ENCODE measurements at places on chromosomes 2 and 18.

DNA sequence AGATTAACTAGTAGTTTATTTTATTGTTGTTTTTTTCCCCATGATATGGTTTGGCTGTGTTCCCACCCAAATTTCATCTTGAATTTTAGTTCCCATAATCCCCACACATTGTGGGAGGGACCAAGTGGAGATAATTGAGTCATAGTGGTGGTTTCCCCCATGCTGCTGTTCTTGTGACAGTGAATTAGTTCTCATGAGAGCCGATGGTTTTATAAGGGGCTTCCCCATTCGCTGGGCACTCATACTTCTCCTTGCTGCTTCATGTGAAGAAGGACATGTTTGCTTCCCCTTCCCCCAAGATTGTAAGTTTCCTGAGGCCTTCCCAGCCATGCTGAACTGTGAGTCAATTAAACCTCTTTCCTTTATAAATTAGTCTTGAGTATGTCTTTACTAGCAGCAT is 36.5 kb downstream of the GALNT14 start:
- no peak for DNase-seq

DNA sequence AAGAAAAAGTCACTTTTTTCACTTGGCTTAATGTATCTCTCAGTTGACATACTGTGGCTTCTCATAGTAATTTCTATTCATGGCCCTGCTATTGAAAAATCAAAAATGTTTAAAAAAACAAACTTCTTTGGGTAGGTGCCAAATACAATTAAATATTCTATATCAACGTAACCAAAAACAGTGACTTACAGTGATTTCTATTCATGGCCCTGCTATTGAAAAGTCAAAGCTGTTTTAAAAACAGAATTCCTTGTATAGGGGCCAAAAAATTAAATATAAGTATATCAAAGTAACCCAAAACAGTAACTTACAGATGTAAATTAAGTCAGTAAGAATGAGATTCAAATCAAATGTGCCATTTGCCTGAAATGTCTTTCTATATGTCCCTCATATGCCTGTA is 31.4 kb upstream of the CD302 start:
- DNase-seq: no peak

DNA sequence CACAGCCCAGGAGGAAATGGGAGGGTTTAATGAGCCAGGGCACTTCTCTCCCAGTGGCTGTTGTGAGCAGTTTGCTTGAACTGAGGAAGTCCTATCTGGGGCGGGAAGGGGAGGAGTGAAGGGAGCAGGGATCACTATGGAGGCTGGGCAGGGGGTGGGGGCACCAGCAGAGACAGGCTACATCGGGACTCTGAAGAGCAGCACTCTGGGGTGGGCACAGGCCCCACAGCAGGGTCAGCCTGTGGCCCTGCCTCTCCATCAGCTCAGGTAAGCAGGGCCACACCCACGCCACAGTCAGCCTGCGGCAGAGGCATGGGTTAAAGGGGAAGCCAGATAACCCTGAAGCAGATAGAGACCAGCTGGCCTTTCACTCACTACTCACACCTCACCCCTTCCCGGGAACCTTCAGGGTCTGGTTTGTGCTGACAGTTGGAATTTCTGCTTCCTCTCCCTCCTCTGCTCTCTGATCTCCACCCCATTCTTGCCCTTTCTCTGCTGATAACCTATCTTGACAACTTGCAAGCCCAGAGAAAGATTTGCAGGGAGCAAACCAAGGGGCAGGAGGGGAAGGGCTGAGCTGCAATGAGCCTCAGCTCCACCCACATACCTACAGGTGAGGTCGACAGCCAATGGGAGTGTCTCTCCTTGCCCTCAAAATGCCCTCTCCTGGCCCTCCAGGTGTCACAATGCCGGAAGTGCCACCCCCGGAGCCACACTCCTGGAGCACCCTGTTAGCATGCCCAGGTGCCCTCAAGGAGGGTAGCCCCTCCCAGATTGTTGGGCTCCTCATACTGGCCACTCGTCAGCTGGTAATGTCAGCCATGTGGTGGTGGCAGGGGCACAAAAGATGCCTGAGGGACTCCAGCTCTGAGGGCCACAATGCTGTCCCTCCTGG is 3.7 kb downstream of the SIGLEC15 start:
- no peak for DNase-seq

DNA sequence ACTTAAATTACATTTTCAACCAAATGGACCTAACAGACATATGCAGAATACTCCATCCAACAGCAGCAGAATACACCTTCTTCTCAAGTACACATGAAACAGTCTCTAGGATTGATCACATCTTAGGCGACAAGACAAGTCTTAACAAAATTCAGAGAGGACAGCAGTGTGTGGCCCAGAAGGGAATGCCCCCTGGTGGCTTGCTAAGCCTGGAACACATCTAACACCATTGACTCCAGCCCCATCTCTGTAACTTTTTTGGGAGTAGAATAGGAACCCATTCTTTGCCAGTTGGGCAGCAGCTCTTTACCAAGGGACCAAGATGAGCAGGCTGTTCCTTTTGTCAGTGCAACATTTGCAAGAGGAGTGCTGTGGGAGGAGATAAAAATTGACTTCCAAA is 249.9 kb downstream of the PLCL1 start:
- DNase-seq: peak; percentile 14

GRCh38 chr2:68837164-68837860 is 33.9 kb downstream of the BMP10 start:
- no peak for DNase-seq

- no peak for DNase-seq
Observed at GRCh38 chr18:69878213-69878933, 69.3 kb downstream of the CD226 start.

DNA sequence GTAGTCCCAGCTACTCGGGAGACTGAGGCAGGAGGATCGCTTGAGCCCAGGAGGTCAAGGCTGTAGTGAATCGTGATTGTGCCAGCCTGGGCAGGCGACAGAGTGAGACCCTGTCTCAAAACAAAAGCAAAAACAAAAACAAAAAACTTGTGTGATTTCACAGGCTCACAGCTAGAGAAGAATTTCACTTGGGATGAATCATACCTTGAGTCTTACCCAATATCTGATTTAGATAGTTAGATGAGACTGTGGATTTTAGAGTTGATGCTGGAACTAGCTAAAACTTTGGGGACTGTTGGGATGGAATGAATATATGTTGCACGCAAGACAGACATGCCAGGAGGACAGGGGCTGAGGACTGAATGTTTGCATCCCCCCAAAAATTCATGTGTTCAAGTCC is 4.4 kb downstream of the ANKRD29 start:
- no peak for DNase-seq

- no peak for DNase-seq
Observed at GRCh38 chr2:240215676-240216051, 75.2 kb upstream of the OTOS start.

GRCh38 chr2:108591163-108591562 is 56.9 kb downstream of the LIMS1 start:
- DNase-seq: no peak

DNA sequence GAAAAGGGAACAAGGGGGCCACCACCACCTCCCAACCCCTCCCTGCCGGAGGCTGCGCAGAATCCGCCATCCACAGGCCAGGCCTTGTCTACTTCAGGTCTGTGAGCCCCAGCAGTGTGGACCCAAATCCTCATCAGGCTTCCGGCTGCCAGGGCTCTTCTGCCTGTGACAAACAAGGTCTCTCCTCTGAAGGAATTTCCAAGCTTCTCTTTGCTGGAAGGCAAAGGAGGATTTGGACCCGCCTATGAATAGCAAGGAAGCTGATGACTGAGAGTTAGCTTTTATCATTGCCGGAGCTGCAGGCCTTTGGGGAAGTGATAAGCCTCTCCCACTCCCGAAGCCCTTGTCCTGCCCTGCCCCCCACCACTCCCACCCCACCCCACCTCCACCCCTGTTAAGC is 93.7 kb upstream of the SH3BP4 start:
- DNase-seq: no peak

- no peak for DNase-seq
Observed at GRCh38 chr2:49029406-49029805, 124.9 kb downstream of the FSHR start.

GRCh38 chr2:233007270-233007669 is 5.8 kb downstream of the NGEF start:
- DNase-seq: no peak

DNA sequence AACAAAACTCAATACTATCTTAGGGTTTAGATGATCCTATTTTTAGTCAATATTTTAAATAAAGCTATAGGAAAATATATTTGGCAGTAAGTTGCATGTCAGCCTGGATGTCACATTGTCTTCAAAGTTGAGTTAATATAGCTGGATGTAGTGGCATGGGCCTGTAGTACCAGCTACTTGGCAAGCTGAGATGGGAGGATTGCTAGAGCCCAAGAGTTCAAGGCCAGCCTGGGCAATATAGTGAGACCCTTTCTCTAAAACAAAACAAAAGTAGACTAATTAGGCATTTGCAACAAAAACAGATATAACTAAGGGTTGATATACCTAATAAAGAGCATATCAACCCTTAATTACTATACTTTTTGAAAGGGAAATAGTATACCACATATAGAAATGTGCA is 254.6 kb upstream of the KCNJ3 start:
- no peak for DNase-seq

DNA sequence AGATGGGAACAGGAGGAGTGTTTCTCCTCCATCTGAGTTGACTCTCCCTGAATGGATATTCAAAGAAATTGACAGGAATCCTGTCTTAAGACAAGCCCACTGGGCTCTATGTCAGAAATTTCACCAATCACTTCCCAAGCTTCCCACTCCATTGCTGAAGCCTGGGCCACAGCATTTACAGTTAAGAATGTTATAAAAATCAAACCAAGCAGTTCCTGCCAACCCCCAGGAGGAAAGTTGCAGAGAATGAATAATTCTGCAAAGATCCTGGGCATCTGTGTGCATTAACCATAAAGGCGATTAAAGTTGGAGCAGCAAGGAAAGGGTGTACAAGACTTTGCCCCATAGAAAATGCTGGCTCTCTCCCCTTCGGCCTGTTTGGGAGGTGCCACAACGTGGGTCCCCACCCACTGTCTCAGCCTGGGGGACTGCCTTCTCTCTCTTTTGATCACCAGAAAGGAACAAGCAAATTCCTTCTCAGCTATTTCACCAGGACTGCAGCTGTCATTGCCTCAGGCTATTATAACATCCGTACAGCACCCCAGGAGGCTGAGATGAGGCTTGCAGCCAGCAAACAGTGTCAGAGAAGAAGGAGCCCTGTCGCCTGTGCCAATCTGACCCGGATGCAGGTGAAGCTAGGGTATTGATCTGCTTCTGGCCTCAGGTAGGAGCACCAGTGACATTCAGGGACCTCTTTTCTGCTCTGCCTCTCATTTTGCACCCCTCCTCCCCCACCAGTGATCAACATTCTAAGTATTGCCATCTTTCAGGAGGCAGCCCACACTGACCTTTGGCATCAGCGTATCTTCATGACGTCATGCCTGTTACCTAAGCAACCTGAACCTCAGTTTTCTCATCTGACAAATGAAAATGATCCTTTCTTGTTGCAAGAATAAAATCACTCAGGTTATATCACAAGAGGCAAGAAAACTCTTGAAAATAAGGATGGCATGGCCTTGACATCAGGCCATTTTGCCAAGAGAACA is 219.0 kb downstream of the SH3BP4 start:
- DNase-seq: no peak

DNA sequence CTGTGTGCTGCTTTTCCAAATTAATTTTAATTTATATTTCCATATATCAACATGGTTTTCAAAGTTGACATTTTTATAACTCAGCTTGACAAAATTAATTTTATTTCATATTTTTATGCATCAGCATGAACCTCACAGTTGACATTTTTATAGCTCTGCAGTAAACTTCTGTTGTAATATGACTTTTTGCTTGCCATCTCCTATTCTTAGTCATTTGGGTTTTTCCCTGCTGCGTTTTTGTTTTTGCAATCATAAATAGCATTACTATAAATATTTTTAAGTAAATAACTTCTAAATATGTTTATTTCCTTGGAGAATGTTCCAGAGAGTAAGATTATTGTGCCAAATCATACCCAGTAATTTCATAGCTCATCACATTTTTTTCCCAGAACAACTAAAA is 21.0 kb upstream of the L3MBTL4 start:
- no peak for DNase-seq

- DNase-seq: no peak
Observed at GRCh38 chr2:8090748-8091700, 590.8 kb upstream of the ID2 start.

DNA sequence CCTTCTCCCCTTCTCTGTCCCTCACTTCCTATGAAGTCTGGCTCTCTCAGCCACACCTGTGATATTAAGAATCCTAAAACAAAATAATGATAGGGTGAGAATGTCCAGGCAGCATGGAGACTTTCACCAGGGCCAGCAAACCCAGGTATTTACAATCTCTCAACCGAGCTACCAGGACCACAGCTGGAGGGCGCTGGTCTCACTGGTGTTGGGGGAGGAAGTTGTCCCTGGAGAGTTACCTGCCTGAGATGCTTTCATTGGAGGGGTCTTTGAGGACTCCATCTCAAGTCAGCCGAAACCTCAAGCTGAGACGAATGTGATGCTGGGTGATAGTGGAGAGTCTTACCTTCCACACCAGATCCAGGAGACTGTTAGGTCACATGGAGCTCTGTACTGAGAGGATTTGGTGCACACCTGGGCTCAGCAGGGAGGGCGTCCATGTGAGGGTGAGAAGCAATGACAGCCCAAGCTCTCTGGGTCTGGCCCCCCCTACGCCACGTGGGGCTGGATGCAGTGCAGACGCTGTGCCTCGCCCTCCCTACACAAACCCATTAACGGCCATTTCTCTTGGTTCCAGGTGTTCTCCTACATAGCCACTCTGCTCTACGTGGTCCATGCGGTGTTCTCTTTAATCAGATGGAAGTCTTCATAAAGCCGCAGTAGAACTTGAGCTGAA is 27.4 kb downstream of the MAL start:
- DNase-seq: peak; percentile 14

DNA sequence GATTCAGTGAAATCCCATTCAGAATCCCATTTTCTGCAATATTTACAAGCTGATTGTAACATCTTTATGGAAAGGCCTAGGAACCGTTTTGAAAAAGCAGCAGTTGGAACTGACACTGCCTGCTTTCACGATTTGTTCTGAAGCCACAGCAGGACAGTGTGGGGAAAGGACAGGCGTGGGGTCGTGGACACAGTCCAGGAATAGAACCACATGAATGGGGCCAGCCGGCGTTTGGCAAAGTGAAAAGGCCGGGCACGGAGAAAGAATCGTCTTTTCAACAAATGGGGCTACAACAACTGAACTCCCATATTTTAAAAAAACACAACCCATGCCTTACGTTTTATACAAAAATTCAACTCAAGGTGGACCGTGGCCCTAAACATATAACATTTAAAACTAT is 69.8 kb downstream of the SLC66A2 start:
- peak; percentile 83 for DNase-seq

- DNase-seq: no peak
Observed at GRCh38 chr2:172858473-172858745, 122.8 kb downstream of the RAPGEF4 start.

- DNase-seq: no peak
Observed at GRCh38 chr2:38394903-38395341, 17.8 kb upstream of the ATL2 start.

- DNase-seq: no peak
Observed at GRCh38 chr2:191691016-191691735, 13.2 kb downstream of the NABP1 start.

GRCh38 chr2:55003706-55004639 is 46.3 kb downstream of the RTN4 start:
- no peak for DNase-seq

All from posterior cingulate gyrus (tissue), 11 donors.